ENCODE measurements at places on chromosomes 4 and X.

GRCh38 chrX:73940893-73941470 lies 363.0 kb upstream of the ZCCHC13 start:
- DNase-seq: no peak

- no peak for DNase-seq
These were observed 40.4 kb downstream of the GPC4 start for GRCh38 chrX:133374874-133375387.

GRCh38 chr4:150072906-150073714 lies 5.1 kb upstream of the DCLK2 start:
- no peak for DNase-seq

DNA sequence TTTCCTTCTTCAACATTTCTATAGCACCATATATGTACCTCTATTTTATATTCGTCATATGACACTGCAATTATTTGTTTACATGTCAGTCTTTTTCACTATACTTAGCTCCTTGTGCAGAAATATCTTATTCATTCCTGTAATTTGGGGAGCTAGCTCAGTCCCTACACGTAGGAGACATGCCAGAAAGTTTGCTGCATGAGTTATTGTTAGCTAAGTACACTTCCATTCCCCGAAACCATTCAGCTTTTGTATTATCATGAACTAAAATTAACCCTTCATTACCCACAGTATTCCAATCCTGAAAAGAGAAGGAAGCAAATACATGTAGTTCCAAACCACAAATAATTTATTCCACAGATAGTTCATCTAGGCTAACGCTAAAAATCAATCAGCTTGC lies 10.2 kb downstream of the CBR4 start:
- DNase-seq: no peak

DNA sequence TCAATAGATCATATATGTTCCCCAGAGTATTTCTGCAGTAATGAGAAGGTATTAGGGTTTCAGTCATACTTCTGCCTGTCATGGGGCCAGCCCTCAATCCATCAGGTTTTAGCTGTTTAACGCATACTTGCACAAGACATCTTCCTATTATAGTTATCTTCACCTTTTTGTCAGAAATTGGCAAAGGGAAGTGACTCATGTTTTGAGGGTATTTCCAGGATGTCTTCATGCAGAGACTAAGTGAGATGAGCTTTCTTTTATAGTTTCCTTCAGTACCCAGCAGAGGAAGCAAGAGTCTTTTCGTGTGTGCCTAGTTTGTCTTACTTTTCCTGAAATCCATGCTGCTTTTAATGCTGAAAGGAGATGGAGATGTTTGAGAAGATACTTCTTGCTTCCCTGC lies 9.5 kb downstream of the CSTF2 start:
- no peak for DNase-seq

GRCh38 chrX:67574696-67575095 lies 30.9 kb downstream of the AR start:
- DNase-seq: no peak

GRCh38 chr4:163701916-163702315 lies 207.4 kb downstream of the TMA16 start:
- no peak for DNase-seq

- DNase-seq: no peak
These were observed 77.0 kb upstream of the STX18 start for GRCh38 chr4:4618847-4619246.

- no peak for DNase-seq
These were observed 1.8 kb downstream of the CENPU start for GRCh38 chr4:184732126-184732525.

- no peak for DNase-seq
These were observed 301.2 kb downstream of the BMPR1B start for GRCh38 chr4:95058991-95059390.

DNA sequence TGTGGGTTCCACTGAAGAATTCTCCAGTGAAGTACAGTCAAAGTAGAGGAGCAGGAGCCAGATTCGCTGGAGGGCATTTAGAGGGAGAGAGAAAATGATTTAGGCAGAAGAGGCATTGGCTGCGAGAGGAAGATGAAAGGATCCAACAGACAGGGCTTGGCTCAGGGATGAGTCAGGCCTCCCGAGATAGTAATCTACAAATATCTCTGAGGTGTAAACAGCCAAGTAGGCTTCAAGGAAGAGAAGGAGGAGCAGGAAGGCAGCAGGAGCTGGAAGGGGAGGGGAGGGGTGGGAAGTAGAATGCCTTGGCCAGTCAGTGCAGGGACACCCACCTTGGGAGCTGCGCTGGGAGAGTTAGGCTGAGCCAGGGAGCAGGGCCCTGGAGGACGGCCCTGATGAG lies 55.5 kb downstream of the PJA1 start:
- no peak for DNase-seq

DNA sequence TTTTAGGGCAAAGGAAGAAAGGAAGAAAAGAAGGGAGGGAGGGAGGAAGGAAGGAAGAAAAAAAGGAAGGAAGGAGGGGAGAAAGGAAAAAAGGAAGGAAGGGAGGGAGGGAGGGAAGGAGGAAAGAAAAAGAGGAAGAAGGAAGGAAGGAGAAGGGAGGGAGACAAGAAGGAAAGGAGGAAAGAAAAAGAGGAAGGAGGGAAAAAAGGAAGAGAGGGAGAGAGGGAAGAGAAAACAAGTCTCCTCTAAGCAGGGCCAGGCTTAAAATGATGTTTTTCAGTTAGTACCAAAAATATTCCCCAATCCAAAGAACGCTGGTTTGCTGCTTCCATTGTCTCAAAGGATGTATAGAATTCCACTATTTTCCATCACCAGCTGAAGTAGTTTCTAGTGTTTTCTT lies 2.0 kb downstream of the TIGD4 start:
- DNase-seq: no peak
